Kidney (tissue), 22 donors: ENCODE measurements at places on chromosomes 7 and 10. TPM values are rescaled to one million over a fixed set of nuclear protein-coding genes. Genes with fewer than 3 reads are reported as not detected.

The ERVW-1 gene
- total RNA-seq, result not detected

The TSPAN13 gene
- total RNA-seq, result 23.8 TPM

The GOLGA7B gene
- total RNA-seq, result 0.50 TPM

The LIPK gene
- total RNA-seq, result not detected

The HGF gene
- 23.8 TPM for total RNA-seq

The FEZF1 gene
- total RNA-seq, result not detected

DNA sequence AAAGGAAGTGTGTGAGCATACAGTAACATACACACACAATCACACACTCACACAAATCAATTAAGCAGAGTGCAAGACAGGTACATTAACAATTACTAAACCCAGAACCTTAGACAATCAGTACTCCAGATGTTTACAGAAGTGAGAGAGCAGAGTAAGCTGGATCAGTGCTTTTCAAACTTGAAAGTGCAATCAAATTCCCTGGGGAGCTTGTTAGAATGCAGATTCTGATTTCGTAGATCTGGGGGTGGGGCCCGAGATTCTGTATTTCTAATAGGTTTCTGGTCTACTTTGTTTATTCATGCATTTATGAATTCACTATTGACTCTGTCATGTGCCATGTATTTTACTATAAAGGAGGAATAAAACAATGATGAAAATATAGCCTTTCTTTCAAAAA, 179.6 kb upstream of the PHYHIPL start:
- DNase-seq, result no peak
- no peak overlapping the region for H3K27ac ChIP-seq
- no peaks in the 10 kb centered on the region for H3K36me3 ChIP-seq

DNA sequence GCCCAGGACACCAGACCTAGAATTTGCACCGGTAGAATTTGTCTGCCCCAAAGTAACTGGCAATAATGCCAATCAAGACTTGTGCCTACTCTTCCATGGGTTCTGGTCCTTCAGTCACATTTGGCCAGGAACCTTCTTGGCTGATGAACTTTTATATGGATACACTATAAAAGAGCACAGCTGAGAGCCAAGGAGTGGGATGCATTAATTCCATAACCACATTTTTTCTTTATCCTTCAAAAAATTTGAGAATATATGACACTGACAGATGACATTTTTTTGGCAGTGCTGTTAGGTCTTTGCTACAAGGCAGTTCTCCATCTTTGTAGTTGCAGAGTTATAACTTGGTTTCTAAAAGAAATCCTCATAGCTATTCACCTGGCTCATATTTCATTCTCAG, 129.2 kb upstream of the HDAC9 start:
- H3K36me3 ChIP-seq, result no peaks in the 10 kb centered on the region
- no peaks in the 10 kb centered on the region for H3K27me3 ChIP-seq
- no peak for DNase-seq
- no peak overlapping the region for H3K27ac ChIP-seq
- H3K4me1 ChIP-seq, result no peaks in the 10 kb centered on the region
- no peak overlapping the region for H3K4me3 ChIP-seq

DNA sequence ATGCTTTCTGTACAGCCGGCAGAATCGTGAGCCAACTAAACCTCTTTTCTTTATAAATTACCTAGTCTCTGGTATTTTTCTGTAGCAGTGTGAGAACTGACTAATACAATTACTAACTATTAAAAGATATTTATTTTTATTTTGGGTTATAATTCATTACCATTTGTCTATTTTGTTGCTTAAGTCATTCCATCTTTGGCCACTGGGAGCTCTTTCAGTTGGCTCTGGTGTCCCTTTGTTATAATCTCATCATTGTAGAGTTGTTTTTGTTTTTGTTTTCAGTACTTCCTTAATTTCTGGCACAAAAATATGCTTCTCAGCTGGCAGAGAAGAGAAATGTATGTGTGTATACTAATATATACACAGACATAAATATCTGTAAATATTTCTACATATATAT, 807.9 kb upstream of the MBL2 start:
- no peaks in the 10 kb centered on the region for H3K4me1 ChIP-seq
- no peak for DNase-seq
- H3K4me3 ChIP-seq, result no peak overlapping the region
- no peaks in the 10 kb centered on the region for H3K27me3 ChIP-seq

DNA sequence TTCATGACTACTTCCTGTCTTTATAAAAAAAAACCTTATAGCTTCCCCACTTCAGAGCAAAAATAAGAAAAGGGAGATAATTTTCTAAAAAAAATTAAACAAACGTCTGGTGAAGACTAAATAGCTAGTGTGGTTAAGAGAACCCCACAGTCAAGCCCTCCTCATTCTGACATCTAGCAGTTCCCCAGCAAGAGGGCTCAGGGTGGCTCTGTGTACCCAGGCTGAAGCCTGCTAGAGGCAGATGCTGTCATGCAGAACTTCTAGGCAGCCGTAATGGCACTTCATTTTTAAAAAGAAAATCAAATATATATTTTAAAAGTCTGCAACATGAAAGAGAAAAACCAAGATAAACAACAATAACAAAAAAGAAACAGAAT, 223.1 kb upstream of the KLF14 start:
- DNase-seq, result no peak
- H3K27ac ChIP-seq, result no peak overlapping the region
- H3K36me3 ChIP-seq, result no peaks in the 10 kb centered on the region

DNA sequence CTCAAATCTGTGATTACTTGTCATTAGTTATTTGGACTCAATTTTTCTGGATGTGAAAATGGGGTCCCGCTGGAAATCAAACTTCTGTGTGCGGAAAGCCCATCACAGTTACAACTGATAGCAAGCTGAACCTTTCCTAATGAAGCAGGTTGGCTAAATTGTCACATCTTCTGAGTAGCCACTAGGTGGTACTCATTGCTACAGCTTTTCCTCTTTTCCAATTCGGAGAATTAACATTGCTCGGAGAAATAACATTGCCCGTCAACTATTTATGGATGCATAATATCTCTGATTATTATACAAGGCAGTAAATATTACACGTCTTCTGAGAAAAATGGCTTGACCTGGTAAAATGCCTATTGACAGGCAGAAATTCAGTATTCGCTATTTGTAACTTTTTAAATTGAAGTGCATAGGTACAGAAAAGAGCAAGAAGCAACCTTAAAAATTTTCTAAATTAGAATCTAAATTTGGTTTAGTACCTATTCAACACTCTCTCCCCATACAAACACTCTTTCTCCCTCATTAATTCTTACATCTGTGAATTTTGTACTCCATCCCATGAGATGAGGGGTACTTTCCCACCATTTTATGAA, 17.3 kb upstream of the BLOC1S2 start:
- H3K27ac ChIP-seq, result no peak overlapping the region
- no peaks in the 10 kb centered on the region for H3K4me1 ChIP-seq
- no peak for DNase-seq
- no peaks in the 10 kb centered on the region for H3K27me3 ChIP-seq
- no peak overlapping the region for H3K4me3 ChIP-seq

DNA sequence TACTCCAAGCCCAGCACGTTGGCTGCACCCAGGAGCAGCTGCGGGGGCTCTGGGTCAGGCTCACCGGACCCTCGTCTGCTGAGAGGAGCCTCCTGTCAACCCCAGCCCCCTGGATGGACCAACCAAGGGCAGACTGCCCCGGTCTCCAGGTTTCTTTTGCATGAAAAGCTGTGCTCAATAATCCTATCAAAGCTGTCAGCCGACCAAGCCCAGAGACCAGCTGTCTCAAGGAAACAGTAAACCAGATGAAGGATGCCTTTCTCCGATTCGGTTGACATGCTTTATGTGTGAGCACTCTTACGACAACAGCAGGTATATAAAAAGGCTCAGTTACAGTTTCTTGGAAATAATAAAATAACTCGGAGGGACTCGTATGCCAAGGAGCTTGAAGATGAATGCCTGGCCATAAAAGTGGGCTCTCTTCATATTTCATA, 71.6 kb upstream of the BAIAP2L1 start:
- no peaks in the 10 kb centered on the region for H3K27me3 ChIP-seq
- no peaks in the 10 kb centered on the region for H3K4me1 ChIP-seq
- H3K27ac ChIP-seq, result no peak overlapping the region
- H3K4me3 ChIP-seq, result no peak overlapping the region

GRCh38 chr7:142112086-142112485, 568 bp downstream of the MGAM2 start:
- H3K4me3 ChIP-seq, result no peak overlapping the region
- no peaks in the 10 kb centered on the region for H3K4me1 ChIP-seq
- H3K36me3 ChIP-seq, result no peaks in the 10 kb centered on the region
- no peak overlapping the region for H3K27ac ChIP-seq
- no peak for DNase-seq

DNA sequence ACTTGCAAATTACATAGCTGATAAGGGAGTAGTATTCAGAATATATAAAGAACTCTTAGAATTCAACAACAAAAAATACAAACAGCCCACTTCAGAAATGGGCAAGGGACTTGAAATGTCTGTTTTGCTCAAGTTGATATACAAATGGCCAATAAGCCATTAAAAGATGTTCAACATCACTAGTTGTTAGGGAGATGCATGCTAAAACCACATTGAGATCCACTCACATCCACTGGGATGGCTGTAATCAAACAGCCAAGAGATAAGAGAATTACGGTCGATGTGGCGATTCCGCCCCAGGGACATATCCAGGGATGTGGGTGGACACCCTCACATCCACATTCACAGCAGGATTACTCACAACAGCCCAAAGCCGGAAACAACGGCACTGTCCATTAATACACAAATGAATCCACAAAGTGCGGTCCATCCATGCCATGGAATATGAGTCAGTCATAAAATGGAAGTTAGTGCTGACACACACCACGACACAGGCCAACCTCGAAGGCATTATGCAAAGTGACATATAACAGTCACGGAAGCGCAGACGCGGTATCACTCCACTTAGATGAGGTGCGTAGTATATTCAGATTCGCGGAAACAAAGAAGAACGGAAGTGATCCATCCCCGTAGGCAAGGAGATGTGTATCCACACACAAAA, 227.8 kb downstream of the DNAJB6 start:
- no peak overlapping the region for H3K27ac ChIP-seq
- DNase-seq, result no peak
- H3K27me3 ChIP-seq, result no peaks in the 10 kb centered on the region
- no peaks in the 10 kb centered on the region for H3K4me1 ChIP-seq
- no peak overlapping the region for H3K4me3 ChIP-seq

DNA sequence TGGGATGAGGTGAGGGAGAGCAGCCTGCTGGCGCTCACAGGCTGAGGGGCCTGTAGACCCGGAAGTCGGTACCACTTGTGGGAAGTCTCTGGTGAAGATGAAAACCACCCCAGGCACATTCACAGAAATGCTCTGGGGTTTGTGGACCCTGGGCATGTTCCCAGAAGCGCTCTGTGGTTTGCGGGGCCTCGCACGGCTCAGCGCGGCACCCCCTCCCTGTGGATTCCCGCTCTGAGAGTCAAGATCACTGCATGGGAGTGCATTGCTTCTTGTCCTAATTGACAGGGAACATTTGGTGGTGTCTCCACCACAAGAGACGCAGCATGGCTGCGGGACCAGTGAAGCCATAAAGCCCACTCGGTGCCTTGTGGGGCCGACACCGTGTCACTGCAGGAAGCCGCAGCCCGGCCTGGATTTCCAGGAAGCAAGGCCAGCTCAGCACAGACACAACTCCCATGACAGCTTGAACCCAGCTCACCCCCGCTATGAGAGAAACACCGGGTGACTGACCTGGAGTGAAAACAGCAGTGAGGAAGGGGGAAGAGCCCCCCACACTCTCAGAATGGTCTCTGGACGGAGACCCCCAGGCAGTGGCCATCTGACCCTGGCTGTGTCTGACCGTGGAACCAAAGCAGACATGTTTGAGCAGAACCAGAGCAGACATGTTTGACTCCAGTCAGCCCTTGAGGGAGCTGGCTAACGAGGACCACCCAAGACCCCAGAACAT, 157.2 kb downstream of the PTPRN2 start:
- H3K36me3 ChIP-seq, result no peaks in the 10 kb centered on the region
- DNase-seq, result no peak
- no peak overlapping the region for H3K27ac ChIP-seq
- H3K27me3 ChIP-seq, result no peaks in the 10 kb centered on the region

GRCh38 chr10:24680647-24681524, 42.8 kb downstream of the ARHGAP21 start:
- H3K27me3 ChIP-seq, result no peaks in the 10 kb centered on the region
- peaks cover 2% of the 10 kb centered on the region for H3K4me1 ChIP-seq
- DNase-seq, result peak; percentile 3
- H3K27ac ChIP-seq, result no peak overlapping the region

DNA sequence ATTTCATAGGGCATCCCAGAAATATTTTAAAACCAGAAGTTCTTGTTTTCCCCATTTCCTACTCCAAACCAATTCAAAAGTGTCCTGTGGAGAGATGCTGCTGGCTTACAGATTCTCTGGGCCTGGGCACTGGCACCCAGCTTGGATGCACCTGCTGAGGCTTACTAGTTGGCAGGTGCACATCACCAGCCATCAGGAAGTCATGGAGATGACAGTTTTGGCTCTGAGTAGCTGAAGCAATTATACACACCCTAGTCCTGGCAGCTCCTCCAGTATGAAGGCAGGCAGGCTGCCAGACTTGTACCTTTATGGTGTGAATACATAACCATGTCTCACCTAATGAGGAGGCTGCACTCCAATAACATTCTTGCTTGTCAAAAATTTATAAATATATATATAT, 276.6 kb upstream of the GHITM start:
- no peak overlapping the region for H3K4me3 ChIP-seq
- no peaks in the 10 kb centered on the region for H3K36me3 ChIP-seq
- H3K27ac ChIP-seq, result no peak overlapping the region
- no peak for DNase-seq
- no peaks in the 10 kb centered on the region for H3K4me1 ChIP-seq
